Fibroblast of skin of left quadriceps (primary cell): ENCODE measurements at places on chromosomes 6 and 20.
A peak's percentile ranks its signal among the peaks of the same experiment; 100 is the strongest.

DNA sequence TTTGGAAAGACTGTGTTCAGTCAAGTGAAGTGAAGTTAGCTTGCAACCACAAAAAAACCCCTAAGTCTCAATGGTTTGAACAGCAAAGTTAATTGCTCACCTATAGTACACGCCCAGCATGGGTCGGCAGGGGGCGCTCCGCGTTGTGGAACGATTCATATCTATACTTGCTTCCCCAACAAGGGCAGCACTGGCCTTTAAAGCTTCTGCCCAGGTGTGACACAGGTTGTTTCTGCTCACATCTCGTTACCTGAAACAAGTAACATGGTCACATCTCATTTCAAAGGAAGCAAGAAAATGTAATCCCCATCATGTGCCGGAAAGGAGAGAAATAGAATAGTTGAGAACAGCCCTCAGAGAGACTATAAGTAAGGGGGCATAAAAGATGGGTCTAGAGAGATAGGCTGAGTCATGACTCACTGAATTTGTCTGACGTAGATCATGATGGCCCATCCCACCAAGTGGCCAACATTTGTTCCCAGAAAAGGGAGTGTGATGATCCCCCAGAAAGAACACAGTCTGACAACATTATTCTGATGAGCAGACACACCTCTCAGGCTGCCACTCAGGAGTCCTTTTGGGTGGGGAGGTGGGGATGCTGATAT, 29.0 kb downstream of the HNF4A start:
- DNase-seq, result peak; percentile 20

- no peak for DNase-seq
Observed at GRCh38 chr6:56808871-56809359, 146.0 kb upstream of the BEND6 start.

GRCh38 chr6:84635081-84635761, 129.2 kb downstream of the TBX18 start:
- no peak for DNase-seq

- no peak for DNase-seq
Observed at GRCh38 chr20:19976595-19977372, 40.4 kb upstream of the NAA20 start.

DNA sequence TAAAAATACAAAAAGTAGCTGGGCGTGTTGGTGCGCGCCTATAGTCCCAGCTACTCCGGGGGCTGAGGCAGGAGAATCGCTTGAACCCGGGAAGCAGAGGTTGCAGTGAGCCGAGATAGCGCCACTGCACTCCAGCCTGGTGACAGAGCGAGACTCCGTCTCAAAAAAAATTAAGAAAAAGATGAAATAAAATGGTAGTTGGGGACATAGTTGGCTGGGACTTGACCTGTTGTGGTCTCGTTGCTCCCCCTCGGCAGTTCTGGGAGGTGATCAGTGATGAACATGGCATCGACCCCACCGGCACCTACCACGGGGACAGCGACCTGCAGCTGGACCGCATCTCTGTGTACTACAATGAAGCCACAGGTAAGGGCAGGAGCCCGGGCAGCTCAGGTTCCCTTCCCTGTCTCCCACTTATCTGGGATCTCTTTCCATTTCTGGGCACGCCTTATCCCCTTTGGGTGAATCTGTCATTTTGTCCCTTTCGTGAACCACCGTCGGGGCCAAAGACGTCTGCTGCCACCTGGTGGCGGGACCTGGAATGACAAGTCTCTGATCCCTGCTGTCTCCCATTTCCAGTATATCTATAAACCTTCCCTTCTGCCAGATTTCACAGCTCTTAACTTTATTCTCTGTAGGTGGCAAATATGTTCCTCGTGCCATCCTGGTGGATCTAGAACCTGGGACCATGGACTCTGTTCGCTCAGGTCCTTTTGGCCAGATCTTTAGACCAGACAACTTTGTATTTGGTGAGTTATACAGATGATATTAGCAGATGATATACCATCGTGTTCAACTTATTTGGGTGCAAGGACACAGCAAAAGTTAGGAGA, 2.3 kb downstream of the TUBB start:
- no peak for DNase-seq

DNA sequence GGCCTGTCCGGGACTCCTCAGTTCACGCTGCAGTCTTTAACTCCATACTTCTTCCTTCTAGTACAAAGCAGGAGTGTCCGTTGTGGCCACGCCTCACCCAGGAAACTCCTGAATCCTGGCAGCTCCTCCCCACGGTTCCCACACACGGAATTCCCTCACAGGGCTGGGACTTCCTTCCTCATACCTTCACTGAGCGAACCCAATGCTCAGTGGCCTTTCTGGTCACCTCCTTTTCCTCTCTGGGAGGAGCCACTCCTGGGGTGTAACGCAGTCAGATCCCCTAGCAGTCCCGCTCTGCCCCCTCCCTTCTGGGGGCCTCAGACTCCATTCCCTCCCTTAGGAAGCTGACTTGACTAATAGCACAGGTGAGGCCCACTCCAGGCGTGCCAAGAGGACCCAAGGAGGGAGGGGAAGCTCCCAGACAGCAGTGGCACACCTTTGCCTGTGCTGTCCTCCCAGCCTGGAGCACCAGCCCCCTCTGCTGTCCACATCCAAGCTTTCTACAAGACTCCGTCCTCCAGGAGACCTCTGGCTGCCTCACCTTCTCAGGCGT, at the start of gene SLC52A3:
TSS of gene SLC52A3 (minus strand) at position 75 of the 553 bp plus-strand sequence. CDS start 2,726 bp downstream, outside the sequence.
- no peak for DNase-seq

GRCh38 chr6:37783025-37783855, 36.3 kb upstream of the ZFAND3 start:
- DNase-seq, result peak; percentile 36

GRCh38 chr6:163386329-163386908, 28.1 kb upstream of the QKI start:
- no peak for DNase-seq

- DNase-seq, result no peak
Observed at GRCh38 chr6:52254731-52255378, 10.6 kb upstream of the IL17F start.
